ENCODE measurements at places on chromosomes 3 and 15. TPM values are rescaled to one million over a fixed set of nuclear protein-coding genes. Genes with fewer than 3 reads are reported as not detected.

Gene CHDH
- total RNA-seq: 0.70 TPM

Gene IL17RD
- 6.1 TPM for total RNA-seq

Gene FOXB1
- total RNA-seq: not detected

Gene MESP2
- 0.42 TPM for total RNA-seq

Gene CMTM6
- 69.6 TPM for total RNA-seq

Gene LYZL4
- total RNA-seq: not detected

Gene GHRL
- not detected for total RNA-seq

Gene ROPN1
- not detected for total RNA-seq

Gene SH3GL3
- total RNA-seq: 1.7 TPM

Gene RAP2B
- total RNA-seq: 28.1 TPM

Gene KCNMB3
- total RNA-seq: 0.35 TPM

Gene DNASE1L3
- not detected for total RNA-seq

Gene CYP1A1
- 10.3 TPM for total RNA-seq

Data from airway epithelial cell (primary cell).